Stimulated activated CD8-positive, alpha-beta memory T cell treated with anti-CD3 and anti-CD28 coated beads, Interleukin-7, amount 100 ng/mL, for 4 hours (primary cell): ENCODE measurements at places on chromosomes 4 and X.

GRCh38 chrX:137926090-137926489 is 360.2 kb downstream of the ZIC3 start:
- DNase-seq = no peak

- DNase-seq = no peak
These were observed 278.5 kb downstream of the EPHA5 start for GRCh38 chr4:65391814-65392213.

DNA sequence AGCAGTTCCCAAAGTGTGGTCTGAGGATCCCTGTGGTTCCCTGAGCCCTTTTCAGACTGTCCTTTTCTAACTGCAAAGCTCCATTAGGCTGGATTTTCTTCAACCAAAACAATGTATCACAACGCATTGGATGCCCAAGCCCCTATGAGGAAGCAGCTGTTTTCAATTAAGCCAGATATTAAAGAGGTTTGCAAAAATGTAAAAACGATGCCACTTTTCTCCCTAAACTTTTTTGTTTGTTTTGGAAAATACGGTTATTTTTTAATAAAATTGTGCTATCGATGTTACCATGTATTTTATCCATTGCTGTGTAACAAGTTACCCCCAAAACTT is 170.4 kb upstream of the BCOR start:
- no peak for DNase-seq

GRCh38 chrX:125132274-125132673 is 187.4 kb upstream of the TEX13C start:
- DNase-seq = no peak

- DNase-seq = no peak
These were observed 169.8 kb downstream of the NHS start for GRCh38 chrX:17544821-17545220.

DNA sequence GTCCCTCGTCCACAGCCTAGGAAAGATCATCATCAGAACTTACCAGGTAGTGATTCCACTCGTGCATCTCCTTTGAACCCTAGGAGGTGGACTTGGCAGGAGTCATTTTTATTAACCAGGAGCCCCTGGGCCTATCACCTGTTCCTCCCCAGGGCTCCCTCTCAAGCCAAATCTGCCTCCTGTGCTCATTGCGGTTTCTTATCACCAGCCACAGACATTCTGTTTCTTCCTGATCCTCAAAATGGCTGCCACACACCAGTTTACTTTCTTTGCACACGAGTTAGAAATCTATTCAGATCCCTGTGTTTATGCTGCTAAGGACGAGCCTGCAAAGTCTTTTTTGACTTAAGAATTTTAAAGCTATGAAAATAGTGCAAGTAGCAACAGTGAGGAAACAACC is 354.5 kb upstream of the BOD1L1 start:
- no peak for DNase-seq

DNA sequence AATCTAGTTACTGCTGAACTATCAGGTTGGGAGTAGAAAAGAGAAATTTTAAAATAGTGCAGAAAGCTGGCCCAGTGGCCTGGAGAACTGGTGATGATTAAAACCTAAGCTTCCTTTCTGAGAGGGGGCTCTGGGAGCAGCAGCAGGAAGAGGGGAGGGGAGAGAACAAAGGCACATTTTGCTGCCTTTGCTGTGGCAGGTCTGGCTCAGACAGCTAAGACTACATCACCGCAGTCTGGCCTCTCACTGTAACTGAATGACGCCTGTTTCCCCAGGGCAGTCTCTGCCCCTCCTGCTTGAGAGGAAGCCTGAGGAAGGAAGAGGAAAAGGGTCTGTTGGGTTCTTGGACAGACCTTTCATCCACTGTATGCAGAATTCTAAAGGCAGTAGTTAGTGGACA is 148.5 kb downstream of the FRAS1 start:
- DNase-seq = no peak

DNA sequence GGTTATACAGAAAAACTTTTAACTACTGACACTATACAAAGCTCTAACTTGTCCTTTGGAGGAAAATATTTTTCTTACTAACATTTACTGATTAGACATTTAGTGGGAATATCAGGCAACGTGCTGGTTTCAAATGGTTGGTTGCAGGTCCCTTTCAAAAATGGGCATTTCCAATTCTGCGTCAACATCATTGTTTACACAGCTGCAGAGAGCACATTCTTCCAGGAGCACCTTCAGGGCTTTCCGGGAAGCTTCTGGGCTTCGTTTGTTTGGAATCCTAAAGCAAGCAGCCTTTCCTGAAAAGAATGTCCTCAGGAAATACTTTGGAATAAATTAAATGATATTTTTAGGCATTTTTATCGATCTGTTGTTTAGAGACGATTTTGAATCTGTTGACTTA is 289.7 kb downstream of the TRIML1 start:
- no peak for DNase-seq

- DNase-seq = no peak
These were observed 303.5 kb upstream of the HS3ST1 start for GRCh38 chr4:11732155-11732554.

GRCh38 chr4:79575709-79576428 is 167.8 kb upstream of the GK2 start:
- no peak for DNase-seq

- no peak for DNase-seq
These were observed 350.3 kb downstream of the ZIC3 start for GRCh38 chrX:137916090-137916746.

DNA sequence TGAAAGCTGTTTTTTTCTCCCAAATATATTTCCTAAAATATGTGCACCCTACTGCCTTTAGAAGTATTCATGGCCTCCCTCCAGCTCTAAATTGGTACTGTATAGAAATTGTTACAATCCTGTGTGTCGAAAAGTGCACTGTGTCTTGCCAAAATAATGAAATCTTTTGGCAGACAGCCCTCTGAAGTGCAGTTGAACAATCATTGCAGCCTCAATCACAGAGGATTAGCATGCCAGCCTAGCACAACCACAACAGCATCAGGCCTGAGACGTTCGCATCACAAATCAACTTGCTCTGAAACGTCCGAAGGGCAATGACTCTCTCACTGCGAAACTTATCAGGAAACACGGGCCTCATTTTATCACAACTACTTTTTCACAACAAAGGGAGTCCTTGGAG is 99.0 kb downstream of the ANOS1 start:
- DNase-seq = no peak

DNA sequence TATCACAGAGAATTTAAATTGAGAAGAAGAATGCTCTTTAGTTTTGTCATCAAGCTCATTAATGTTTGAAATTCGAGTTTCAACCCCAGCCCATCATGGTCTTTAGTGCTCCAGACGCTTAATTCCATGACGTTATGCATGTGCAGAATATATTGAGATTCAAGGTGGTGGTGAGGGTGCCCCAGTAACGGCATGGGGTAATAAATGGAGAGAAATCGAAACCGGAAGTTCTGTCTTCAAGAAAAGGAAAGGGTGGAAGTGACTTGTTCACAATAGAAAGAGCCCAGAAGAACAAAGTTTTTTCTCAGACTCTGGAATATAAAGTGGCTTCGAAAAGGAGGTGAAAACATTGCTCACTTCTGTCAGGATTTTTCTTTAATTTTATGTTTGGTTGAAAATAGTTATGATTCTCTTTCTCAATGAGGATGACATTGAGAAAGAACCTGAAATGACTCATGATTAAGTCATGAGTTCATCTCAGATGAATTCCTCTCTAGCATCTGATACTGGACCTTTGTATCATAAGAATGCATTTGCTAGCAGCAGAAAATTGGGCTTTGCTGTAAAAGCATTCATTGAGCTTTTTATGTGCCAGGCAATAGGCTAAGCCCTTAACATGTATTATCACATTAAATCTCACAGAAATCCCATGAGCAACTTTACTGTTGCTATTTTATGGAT is 779 bp upstream of the DDX60L start:
- peak; percentile 24 for DNase-seq

GRCh38 chr4:36256398-36256891 is 12.1 kb upstream of the ARAP2 start:
- no peak for DNase-seq

- DNase-seq = no peak
These were observed 36.4 kb upstream of the LCORL start for GRCh38 chr4:18057821-18058533.

GRCh38 chr4:6674500-6675149 is 19.1 kb upstream of the S100P start:
- peak; percentile 49 for DNase-seq

DNA sequence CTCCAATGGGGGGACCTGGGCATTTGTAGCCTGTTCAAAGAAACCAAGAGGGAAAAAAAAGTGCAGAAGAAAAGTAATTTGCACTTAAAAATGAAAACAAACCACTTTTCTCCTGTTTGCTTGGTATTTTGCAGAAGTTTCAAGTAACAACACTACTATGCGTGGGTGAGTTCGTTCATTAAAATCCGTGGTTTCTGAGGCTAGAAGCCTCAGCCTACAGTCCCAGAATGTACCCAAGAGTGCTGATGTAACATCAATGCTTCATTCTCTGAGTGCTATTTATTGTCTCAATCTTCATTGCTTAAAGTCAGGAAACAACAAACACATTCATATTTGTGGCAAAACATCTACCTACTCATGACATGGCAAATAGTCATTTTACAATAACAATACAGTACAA is 29.2 kb downstream of the LGI2 start:
- no peak for DNase-seq

- DNase-seq = no peak
These were observed 125.0 kb downstream of the SPCS3 start for GRCh38 chr4:176444741-176445140.

DNA sequence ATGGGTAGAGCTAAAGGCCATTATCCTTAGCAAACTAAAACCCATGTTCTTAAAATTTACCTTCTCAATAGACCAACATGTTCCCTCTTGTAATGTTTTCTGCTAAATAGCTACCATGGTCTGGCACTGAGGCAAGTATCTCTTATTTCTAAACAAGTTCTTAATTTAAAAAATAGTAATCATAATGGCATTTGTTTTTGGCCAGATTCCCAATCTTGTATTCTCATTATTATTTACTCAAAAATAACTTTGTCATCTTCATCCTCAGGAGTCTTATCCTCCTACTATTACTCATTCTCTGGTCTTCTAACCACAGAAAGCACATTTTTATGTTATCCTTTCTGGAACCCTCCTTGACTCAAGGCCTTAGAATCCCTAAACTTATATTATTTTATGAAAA is 931.2 kb downstream of the CCSER1 start:
- no peak for DNase-seq

DNA sequence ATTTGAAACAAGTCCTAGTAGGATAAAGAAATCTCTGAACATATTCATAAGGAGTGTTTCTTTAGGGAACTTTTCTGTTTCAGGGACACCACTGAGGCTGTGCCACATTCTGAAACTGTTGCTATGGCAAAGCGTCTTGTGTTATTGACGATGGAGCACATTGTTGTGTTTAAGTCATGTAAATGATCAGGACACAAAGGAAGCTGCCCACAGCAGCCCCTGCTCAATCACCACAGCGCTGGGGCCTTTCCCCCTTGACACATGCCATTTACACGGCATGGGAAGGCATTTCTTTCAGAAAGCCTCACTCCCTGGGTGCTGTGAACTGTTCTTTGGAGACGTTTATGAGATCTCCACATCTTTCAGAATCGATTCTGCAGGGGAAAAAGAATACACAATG is 39.8 kb upstream of the MID1 start:
- no peak for DNase-seq

DNA sequence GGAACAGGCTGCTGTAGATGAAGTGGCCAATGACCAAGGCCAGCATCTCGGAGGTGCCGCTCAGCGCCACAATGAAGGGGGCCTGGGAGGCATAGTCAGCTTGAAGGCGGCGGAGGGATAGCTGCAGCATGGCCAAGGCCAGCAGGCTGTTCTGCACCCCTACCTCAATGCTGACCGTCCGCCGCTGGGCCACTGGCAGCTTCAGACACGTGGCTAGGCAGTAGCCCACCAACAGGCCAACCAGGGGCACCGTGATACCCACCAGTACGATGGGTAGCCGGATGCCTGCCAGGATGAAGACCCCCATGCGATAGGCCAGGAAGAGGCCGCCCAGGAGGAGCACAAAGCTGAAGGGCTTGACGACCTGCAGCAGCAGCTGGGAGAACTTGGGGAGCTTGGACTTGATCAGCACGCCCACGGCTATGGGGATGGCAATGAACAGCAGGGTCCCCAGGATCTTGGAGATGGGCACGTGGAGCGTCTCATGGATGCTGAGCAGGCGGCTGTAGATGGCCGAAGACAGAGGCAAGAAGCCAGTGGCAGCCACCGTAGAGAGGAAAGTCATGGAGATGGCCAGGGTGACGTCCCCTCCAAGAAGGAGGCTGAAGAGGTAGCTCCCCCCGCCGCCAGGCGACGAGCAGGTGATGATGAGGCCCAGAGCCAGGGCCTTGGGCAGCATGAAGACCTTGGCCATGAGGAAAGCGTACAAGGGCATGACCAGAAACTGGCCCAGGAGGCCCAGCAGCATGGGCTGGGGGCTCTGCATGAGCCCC is 1.3 kb upstream of the UBL4A start:
- DNase-seq = no peak

DNA sequence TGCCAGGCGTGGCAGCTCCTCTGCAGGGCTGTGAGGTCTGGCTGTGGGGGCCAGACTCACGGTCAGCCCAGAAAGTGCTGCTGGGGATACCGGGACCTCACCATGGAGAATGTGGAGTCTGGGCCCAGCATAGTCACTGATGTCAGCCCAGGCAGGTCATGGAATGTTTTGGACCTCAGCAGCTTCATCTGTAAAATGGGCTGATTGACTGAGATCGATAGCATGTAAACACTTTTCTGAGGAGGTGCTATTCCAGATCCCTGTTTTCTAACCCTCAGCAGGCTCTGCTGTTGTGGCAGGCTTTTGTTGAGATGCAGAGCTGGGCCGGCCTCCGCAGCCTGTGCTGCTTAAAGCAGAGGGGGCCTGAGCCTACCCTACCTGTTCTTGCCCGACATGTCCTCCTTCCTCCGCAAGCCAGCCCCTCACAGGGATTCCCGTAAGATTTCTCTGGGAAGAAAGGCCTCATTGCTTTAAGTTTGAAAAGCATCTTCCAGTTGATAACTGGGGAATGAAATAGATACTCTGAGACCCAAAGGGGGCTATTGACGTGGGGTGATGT is 38.3 kb upstream of the HGFAC start:
- DNase-seq = no peak

DNA sequence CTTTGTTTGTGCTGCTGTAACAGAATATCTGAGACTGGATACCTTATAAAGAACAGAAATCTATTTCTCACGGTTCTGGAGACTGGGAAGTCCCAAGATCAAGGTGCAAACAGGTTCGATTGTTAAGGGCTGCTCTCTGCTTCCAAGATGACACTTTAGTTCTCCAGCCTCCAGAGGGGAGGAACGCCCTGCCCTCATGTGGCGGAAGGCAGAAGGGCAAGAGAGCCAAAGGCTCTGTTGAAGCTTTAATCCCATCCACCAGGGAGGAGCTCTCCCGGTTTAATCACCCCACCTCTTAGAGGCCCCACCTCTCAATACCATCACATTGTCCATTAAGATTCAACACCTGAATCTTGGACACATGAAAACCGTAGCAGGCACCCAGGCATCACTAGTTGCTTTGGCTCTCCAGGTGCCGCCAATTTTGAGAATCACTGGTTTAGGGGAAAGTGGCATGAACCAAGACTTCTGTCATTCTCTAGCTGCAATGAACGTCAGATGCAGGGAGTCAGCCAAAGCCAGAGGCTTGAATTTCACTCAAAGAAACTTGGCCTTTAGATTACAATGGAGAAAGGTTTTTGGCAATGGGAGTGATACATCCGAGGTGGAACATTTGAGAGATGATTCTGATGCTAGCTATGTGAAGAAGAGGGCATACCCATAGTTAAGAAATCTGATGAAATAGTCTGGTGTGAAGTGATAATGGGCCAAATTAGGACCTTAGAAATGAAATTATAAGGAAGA is 15.7 kb downstream of the FHL1 start:
- peak; percentile 15 for DNase-seq
